T-cell (primary cell): ENCODE measurements at places on chromosomes 1 and 21. TPM values are rescaled to one million over a fixed set of nuclear protein-coding genes. Genes with fewer than 3 reads are reported as not detected.

Gene GUCA2A
- total RNA-seq = not detected

Gene CD164L2
- not detected for total RNA-seq

Gene SRSF4
- total RNA-seq = 87.8 TPM

Gene SLC22A15
- 0.73 TPM for total RNA-seq

DNA sequence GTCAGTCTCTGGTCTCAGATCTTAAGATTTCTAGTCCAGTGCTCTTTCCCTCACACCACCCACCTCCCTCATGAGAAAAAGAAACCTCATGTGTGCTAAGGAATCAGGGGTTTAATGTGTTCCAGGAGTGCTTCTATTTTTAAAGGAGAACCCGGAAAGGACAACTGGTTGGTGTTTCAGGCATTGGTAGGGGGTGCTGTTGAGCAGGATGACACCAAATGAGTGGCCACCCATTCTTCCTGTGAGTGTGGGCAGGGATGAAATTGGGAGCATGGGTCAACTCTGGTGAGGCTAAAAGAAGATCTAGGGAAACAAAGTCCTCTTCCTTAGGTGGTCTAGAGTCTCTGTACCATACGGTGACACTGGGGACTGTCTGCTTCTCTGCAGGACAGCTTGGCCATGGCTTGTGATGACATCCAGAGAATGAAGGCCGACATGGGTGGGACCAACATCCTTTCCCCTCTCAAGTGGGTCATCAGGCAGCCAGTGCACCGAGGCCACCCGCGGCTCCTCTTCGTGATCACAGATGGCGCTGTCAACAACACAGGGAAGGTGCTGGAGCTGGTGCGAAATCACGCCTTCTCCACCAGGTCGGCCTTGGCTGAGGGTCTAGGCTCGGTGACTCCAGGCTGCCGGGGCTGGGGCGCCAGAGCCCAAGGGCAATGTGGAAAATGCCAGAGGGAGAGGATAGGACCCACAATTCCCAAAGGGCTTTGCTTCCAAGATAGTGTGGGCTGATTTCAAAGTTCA lies 39.3 kb downstream of the VWA5B1 start:
- no peaks in the 10 kb centered on the region for H3K4me1 ChIP-seq
- no peaks in the 10 kb centered on the region for H3K27me3 ChIP-seq
- H3K36me3 ChIP-seq = no peaks in the 10 kb centered on the region
- H3K4me3 ChIP-seq = no peak overlapping the region

GRCh38 chr1:46612937-46613660 lies 3.5 kb downstream of the MOB3C start:
- peaks cover 8% of the 10 kb centered on the region for H3K36me3 ChIP-seq
- H3K27ac ChIP-seq = no peak overlapping the region
- no peaks in the 10 kb centered on the region for H3K27me3 ChIP-seq
- DNase-seq = no peak
- H3K4me1 ChIP-seq = peaks cover 59% of the 10 kb centered on the region

DNA sequence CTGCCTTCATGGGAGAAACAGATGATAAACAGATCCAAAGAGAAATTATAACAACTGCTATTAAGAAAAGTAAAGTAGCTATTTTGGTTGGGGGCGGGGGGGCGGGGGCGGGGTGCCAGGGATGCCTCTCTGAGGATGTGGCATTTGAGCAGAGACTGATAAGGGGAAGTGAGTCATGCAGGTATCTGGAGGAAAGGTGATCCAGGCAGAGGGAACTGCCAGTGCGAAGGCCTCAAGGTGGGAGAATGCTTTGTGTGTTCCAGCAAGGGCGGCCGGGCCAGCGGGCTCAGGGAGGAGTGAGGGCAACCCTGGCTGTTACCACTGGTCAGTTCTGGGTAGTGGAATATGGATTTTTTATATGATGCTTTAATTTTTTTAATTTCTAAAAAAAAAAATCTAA lies 7.0 kb upstream of the TNFRSF1B start:
- H3K36me3 ChIP-seq = peaks cover 2% of the 10 kb centered on the region
- H3K4me3 ChIP-seq = no peak overlapping the region
- no peak for DNase-seq
- H3K27me3 ChIP-seq = no peaks in the 10 kb centered on the region
- peak overlapping the region; percentile 78 for H3K27ac ChIP-seq

DNA sequence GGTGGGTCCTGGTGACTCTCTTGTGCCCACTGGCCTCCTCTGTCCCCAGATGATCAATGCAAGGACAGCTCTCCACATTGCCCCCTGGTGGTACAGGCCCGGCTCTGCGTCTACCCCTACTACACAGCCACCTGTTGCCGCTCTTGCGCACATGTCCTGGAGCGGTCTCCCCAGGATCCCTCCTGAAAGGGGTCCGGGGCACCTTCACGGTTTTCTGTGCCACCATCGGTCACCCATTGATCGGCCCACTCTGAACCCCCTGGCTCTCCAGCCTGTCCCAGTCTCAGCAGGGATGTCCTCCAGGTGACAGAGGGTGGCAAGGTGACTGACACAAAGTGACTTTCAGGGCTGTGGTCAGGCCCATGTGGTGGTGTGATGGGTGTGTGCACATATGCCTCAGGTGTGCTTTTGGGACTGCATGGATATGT lies 10.8 kb downstream of the ADAMTSL4 start:
- DNase-seq = peak; percentile 62
- H3K36me3 ChIP-seq = no peaks in the 10 kb centered on the region
- no peak overlapping the region for H3K4me3 ChIP-seq
- peaks cover 62% of the 10 kb centered on the region for H3K4me1 ChIP-seq

Gene SRGAP2C
- total RNA-seq = 23.2 TPM

GRCh38 chr1:78044796-78045562 lies 787 bp upstream of the GIPC2 start:
- DNase-seq = no peak
- H3K4me1 ChIP-seq = no peaks in the 10 kb centered on the region
- H3K27me3 ChIP-seq = peaks cover 17% of the 10 kb centered on the region
- no peaks in the 10 kb centered on the region for H3K36me3 ChIP-seq

Gene GBP1
- total RNA-seq = 57.7 TPM
